ENCODE measurements at places on chromosomes 7 and 10.

DNA sequence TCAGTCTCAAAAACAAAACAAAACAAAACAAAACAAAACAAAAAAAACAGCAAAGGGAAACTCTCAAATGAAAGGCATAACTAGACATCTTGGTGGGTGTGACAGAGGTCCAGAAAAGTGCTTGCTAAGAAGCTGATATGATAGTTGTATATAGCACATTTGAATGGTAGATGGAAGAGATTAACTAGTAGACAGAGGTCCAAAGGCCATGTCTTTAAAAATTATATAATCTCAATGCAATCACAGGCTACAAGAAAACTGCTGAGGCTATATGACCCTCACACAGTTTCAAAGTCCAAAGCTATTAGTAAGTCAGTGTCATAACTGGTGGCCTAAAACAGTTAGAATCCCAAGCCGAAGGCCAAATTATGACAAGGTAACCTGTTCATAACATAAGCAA, 15.6 kb upstream of the CUBN start:
- no peak for DNase-seq

GRCh38 chr10:71660313-71660712, 59.3 kb downstream of the C10orf105 start:
- peak; percentile 33 for DNase-seq

GRCh38 chr10:105718207-105718995, 1077.3 kb downstream of the SORCS3 start:
- no peak for DNase-seq

DNA sequence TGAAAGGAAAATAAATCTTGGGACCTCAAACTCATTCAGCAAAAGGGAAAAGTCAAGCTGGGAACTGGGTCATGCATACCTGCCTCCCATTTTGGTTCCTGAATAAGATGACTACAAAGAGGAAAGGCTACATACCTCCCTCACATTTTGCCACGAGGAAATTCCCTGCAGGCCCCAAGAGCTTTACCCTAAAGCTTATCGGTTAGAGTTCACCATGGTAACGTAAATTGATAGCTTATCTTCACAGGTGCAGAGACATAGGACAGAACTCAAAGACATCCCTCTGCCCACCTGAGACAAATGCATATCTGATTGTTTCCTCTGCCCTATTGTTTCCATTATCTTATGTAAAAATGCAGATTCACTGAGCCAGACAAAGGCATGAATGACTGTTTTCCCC, 31.5 kb upstream of the GRB10 start:
- DNase-seq: no peak

- DNase-seq: no peak
Measured at GRCh38 chr10:121556455-121556854, 41.8 kb downstream of the FGFR2 start.

DNA sequence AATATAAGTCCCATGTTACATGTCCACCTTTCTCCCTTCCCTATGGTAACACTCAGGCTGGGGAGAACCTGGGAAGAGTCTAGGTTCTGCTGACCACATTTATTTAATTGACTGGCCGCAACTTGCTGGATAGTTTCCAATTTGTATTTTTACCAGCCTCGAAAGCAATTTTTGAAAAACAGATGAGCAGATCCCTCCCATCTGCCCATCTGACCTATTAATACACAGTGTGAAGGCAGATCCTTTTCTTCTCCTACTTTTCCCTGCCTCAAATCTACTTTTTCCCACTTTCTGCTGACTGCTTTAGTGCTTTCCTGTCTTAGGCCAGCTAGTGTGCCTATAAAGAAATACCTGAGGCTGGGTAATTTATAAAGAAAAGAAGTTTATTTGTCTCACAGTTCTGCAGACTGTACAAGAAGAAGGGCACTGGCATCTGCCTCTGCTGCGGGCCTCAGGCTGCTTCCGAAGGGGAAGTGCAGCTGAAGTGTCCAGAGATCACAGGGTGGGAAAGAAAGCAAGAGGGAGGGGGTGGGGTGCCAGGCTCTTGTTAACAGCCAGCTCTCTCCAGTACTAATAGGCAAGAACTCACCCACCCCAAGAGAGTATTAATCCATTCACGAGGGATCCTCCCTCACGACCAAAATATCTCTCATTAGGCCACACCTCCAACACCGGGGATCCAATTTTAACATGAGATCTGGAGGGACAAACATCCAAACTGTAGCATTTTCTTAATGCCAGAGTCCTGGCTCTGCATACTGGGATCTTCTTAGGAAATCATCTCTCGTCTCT, 336.0 kb upstream of the IGFBP3 start:
- no peak for DNase-seq

- peak; percentile 81 for DNase-seq
Measured at GRCh38 chr10:112565434-112566053, 118.5 kb downstream of the VTI1A start.

- DNase-seq: no peak
Measured at GRCh38 chr10:119444866-119445265, 97.7 kb downstream of the RGS10 start.

DNA sequence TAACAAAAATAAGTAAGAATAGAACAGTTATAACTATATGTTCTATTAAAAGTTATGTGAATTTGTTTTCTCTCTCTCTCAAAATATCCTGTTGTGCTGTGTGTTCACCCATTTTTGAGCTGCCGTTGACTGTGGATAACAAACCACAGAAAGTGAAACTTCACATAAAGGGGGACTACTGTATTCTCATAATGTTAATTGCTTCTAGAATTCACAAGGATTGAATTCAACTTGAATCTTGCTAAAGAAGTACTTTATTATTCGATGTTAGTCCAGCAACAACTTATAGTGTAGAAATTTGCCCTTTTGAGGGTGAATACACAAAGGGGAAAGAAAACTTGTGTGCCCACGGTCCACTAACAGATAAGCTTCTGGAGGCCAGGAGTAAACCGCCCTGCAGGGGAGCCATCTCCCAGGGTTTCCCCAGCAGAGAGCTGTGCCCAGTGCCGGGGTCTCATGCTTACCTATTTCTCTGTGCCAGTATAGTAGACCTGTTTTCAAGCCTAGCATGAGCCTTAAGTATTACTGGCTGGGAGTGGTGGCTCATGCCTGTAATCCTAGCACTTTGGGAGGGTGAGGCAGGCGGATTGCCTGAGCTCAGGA, 87.1 kb downstream of the KAT6B start:
- DNase-seq: no peak

DNA sequence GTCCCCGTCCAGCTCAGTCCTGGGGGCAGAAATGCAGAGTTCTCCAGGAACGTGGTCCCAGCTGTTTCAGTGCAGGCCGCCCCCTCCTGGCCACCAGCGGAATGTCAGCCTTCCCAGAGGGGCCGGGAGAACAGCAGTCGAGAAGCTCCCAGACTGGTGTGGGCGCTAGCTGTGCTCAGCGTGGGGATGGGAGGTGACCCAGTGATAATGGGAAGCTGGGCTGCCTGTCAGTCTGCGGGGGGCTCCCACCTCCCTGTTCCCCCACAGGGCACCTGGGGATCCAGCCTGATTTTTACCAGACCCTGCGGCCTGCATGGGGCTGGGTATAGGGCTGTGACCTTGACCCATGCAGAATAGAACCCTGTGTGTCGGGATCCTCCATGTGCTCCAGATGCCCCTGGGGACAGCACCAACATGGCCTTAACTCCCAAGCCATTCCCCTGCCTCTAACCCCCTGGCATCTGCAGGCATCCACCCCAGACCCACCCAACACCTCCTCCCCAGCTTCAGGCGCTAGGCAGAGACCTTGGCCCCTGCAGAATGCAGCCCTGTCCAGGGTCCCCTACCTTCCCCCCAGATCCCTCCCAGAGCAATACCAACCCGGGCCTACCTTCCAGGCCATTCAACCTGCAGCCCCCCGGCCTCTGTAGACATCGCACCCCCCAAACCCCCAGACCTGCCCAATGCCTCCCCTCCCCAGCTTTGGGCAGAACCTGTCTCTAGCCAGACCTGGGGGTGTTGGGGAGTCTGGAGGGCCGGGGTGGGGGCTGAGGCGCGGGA, 880 bp upstream of the ELN start:
- peak; percentile 76 for DNase-seq

DNA sequence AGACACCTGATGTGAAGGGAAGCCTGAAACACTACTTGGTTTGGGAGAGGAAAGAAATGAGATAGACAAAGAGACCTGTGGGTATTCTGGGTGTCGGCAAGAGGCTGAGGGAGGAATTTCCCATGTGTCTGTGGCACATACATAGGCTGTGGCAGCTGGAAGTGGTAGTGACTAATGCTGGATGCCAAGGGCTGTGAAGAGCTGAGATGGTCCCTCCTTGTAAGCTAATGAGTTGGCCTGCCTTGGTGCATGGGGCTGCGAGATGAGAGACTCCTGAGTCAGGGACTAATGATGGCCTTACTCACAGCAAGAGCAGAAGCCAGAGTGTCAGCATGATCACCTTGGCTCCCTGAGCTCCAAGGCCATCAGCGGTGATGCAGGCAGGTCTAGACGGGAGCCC, 119.0 kb upstream of the EEPD1 start:
- no peak for DNase-seq

- DNase-seq: no peak
Measured at GRCh38 chr10:89940076-89940475, 238.7 kb downstream of the KIF20B start.

DNA sequence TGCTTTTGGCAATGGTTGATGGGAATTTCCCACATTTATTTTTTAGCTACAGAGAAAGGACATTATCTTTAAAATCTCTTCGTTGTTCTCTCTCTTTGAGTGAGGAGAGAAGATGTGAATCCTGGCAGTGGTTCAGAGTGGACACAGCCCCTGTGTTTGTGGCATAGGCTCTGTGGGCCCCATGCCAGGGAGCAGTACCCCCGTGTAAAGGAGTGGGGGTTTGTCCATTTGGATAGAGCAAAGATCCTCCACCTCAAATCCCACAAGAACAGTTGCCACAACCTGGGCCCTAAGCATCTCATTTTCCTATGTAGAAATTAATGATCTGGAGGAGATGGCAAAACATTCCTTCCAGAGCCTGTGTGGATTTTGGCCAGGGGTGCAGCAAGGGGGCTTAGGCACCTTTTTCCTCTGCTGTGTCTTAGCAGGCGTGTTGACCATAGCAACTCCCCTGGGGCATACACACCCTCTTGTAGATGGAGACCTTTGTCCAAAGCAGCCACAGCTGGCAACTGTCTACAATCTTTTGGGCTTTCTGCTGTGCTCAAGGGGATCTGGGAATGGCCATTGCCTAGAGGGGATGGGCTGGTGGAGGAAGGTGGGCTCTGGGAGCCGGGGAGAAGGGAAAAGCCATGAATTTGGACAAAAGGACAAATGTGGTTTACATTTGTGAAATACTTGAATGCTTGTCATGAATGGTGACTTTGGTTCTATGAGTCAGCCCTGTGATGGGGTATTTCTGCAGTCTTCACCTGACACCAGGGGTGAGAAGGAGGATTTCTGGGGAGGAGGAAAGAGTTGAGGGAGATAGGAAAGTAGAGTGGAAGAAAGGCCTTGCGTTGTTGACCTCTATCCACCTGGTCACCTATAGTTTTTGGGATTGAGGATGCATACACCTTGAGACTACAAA, 92.0 kb downstream of the TCF7L2 start:
- no peak for DNase-seq

DNA sequence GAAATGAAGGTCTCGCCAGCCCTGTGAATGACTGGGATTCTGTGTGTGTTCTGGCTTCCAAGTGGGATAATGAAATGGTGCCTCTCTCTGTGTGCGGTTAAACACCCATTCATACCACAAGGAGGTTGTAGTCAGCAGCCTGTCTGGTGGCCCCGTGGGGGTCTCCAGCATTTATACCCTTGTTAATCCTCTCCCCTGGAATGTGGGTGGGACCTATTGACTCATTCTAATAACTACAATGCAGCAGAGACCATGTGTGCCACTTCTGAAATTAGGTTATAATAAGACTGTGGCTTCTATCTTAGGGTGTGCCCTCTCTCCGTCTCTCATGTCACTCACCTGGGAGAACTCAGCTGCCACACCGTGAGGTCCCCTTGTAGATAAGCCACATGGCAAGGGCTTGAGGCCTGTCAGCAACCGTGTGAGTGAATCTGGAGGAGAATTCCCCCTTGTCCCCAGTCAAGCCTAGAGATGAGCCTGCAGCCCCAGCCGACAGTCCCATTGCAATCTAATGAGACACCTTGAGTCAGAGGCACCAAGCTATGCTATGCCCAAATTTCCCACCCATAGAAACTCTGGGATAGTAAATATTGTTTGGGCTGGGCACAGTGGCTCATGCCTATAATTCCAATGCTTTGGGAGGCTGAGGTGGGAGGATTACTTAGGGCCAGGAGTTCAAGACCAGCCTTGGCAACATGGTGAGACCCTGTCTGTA, 106.8 kb downstream of the GALNT17 start:
- no peak for DNase-seq

DNA sequence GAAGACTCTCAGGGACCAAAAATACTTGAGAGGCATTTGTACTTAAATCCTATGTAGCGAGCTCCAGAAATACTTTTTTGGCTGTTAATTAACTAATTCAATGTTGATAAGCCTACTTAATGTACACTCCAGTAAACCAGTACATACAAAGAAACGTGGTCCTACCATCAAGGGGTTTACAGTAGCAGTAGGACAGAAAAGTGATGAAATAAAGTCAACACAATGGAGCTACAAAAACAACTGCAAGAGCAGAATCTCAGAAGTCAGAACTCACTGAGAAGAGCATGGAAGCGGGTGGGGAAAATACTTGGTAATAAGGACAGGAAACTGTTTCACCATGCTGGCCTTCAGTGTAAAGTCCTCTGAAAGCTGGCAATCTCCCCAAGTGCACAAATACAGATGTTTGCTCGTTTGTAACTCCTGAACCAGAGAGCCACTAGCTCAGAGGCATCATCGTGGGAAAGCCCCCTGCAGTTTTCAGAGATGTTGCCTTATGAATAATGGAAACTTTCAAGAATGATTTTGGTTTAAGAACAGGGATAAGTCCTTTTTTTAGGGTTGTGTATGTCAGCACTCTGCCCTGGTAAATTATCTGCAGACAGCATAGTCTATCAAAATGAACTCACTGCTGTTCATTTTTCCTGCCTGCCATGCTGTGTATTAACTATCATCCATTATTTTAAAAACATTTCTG, 233.2 kb downstream of the SORCS1 start:
- no peak for DNase-seq

GRCh38 chr7:28203508-28204240, 23.1 kb upstream of the JAZF1 start:
- DNase-seq: no peak

DNA sequence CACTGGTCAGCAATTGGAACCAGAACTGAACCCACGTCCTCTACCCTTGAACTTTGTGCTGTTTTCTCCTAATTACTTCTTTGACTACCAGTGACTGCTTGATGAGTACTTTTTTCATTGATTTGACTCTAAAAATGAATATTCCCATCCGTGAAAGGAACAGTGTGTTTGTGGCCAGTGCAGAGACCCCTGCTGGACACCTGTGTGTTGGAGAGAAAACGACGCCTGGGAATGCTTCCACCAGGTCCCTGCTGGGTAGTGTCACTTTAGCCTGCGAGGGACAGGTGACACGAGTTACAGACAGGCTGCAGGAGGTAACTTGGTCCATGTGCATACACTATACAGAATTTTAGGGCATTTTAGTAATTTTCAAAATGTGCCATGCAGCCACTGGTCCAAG, 6.8 kb upstream of the GJD4 start:
- no peak for DNase-seq

DNA sequence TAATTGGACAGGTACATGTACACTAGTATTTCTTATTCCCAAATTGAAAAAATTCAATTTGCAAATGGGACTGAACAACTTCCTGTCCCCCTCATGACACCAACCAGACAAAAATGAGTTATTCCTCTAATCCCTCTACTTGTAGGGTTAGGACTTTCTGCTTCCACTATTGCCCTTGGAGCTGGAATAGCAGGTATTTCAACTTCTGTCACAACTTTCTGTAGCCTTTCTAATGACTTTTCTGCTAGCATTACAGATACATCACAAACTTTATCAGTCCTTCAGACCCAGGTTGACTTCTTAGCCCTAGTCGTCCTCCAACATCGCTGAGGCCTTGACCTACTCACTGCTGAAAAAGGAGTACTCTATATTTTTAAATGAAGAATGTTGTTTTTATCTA, 6.4 kb downstream of the CYP3A7 start:
- no peak for DNase-seq
